ENCODE measurements at places on chromosomes 16 and 17. TPM values are rescaled to one million over a fixed set of nuclear protein-coding genes. Genes with fewer than 3 reads are reported as not detected.
A peak's percentile ranks its signal among the peaks of the same experiment; 100 is the strongest.

GRCh38 chr17:35428229-35428628, 4.1 kb downstream of the SLFN12 start:
- DNase-seq = no peak

DNA sequence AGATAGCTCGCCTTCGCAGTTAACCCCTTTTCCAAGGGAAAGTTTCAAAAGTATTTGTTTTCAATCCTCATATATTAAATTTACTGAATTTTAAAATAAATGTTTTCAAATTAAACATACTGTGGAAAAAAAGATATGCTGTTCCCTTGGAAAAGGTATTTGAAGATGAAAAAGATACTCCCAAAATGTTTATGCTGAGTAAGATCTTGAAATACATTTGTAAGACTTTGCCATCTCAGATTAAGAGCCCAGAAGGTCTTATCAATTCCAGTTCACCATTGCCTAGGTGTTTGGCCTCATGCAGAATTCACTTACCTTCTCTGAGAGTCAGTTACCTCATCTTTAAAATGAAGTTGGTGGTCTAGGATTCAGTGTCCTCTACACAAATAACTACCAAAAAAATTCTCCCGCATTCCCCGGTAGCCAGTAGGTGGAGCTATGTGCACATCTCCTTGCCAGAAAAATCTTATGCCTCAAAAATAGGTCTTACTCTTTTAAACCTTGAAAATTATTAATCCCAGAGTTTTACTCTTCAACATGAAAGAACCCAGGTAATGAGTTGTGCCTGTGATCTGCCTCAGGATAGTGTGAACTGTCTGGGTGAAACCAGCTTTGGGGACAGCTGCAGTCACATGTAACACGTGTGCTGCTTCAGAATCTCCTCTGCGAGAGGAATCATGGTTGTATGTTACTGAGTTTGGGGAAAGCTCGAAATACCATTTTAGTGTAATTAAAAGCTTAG, 178.3 kb downstream of the MRTFB start:
- peak; percentile 71 for DNase-seq

- no peak for DNase-seq
Measured at GRCh38 chr16:87829988-87830672, 39.2 kb downstream of the SLC7A5 start.

- DNase-seq = no peak
Measured at GRCh38 chr17:69962436-69962995, 112.5 kb upstream of the KCNJ16 start.

DNA sequence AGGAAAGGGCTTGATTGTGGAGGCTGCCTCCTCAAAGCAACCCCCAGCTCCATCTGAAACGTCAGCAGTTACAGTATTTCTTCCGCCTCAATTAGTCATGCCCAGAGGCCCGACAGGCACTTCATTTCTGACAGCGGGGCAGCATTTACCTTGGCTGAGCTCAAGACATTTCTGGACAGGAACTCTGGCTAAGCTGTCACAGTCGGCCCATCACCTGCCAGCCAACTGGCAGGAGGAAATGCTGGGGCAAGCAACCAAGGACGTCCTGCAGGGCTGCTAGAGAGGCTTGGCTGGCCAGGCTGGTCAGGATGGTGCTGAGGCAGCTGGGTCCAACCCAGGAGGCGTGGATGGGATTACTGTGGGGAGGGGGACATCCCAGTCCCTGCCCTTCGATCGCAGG, 27.8 kb downstream of the PLXDC1 start:
- DNase-seq = no peak

GRCh38 chr17:19327031-19327783, 35.3 kb downstream of the B9D1 start:
- DNase-seq = no peak

DNA sequence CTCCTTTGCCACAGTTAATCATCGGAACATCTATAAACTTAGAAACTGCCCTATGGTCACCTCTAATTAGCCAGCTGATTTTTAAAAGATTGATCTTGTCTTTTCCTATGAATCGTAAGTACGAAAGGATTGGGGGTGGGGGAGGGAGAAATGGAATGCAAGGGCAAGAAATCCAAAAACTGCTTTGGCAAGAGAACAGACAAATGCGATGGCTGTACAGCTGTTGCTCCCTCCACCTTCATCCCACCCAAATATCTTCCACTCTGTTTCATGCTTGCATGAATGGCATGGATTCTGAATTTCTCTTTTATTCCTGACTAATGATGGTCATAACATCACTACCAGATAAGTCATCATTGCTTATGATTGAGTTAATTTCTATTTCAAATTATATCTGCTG, 165.7 kb downstream of the STX8 start:
- no peak for DNase-seq

GRCh38 chr17:77496401-77496801, 355.6 kb downstream of the SEC14L1 start:
- DNase-seq = no peak

GRCh38 chr17:32277284-32277683, 11.7 kb downstream of the RHBDL3 start:
- no peak for DNase-seq

- DNase-seq = no peak
Measured at GRCh38 chr16:66030036-66030435, 336.5 kb upstream of the CDH5 start.

GRCh38 chr16:65312071-65312470, 190.2 kb upstream of the CDH11 start:
- no peak for DNase-seq

DNA sequence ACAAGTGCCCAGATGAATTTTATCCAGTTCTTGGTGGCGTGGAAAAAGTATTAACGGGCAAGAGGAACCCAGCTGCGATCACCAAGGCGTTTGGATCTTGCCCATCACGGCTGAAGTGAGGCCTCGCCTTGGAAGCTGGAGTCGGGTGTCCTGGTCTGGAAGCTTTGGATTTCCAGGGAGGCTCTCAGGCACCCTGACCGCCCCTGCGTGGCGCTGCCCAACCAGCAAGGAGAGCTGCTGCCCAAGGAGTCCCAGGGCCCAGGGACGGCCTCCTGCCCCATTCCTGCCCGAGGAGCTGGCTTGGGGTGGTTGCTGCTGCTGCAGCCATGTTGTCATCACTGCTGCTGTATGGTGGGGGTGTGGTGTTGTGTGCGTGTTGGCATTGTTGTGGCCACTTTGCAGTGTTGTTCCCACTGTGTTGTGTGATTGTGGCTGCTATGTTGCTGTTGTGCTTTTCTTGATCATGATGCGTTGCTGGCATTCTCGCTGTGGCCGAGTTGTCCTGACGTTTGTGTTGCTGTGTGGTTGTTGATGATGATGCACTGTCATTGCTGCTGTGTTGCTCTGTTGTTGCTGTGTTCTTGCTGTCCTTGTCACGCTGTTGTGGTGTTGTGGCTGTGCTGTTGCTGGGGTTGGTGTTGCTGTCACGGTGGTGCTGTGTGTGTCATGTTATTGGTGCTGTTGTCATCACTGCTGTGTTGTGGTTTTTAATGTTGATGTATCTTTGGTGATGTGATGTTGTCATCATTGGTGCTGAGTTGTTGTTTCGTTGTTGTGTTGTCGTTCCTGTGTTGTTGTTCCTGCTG, 318.8 kb downstream of the C16orf95 start:
- DNase-seq = no peak

DNA sequence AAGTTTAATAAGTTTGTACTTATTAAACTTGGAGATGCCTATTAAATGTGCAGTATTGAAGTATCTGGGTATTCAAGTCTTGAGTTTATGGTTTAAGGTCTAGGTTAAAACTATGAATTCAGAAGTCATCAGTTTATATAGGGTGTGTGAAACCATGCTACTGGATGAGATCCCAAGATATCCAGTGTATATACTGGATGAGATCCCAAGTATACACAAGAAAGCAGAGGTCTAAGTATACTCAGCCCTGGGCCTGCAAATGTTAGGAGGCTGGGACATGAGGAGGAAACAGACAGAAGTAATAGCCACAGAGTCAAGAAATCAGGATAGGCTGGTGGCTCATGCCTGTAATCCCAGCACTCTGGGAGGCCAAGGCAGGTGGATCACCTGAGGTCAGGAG, 194.4 kb upstream of the AXIN2 start:
- no peak for DNase-seq

GRCh38 chr16:84874004-84874435, 54.2 kb downstream of the CRISPLD2 start:
- DNase-seq = no peak

DNA sequence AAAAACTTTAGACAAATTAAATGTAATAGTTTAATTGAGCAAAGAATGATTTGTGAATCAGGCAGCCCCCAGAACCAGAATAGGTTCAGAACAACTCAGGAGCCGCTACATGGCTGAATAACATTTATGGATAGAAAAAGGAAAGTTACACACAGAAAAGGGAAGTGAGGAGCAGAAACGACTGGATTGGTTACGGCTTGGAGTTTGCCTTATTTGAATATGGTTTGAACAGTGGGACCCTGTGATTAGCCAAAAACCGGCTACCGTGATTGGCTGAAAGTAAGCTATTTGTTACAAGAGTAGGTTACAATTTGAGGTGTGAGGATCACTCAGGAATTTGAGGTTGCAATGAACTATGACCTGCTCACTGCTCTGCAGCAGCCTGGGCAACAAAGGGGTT, 1139.8 kb downstream of the CDH11 start:
- no peak for DNase-seq

- DNase-seq = peak; percentile 92
Measured at GRCh38 chr16:67184995-67185650, 1.4 kb upstream of the MATCAP1 start.

GRCh38 chr16:81469710-81470535, 25.3 kb downstream of the CMIP start:
- DNase-seq = no peak

GRCh38 chr17:50026046-50026675, 29.7 kb upstream of the ITGA3 start:
- no peak for DNase-seq

GRCh38 chr16:23930791-23931190, 95.0 kb downstream of the PRKCB start:
- DNase-seq = no peak

DNA sequence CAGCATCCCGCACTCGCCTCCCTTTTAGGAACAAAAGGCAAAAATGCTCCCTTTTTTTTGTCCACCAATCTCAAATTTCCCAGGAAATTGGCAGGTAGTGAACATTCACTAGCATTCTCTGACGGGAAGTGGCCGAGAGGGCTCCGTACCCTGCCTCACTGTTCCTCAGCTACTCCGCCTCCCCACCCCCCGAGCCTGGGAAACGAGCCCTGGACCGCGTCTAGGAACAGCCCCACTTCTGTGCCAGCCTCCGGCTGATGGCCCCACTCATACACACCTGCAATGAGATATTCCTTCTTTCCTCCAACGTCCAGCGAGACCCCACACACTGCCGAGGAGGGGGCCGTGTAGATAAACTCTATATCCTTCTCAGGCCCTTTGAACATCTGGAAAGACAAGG, 30.0 kb upstream of the USP36 start:
- no peak for DNase-seq

SLFN14 gene
- 0.17 TPM for polyA plus RNA-seq

SULT1A2 gene
- 0.21 TPM for polyA plus RNA-seq

TEX14 gene
- polyA plus RNA-seq = 2.9 TPM

FNDC8 gene
- 0.21 TPM for polyA plus RNA-seq

CD300LB gene
- not detected for polyA plus RNA-seq

PVALEF gene
- polyA plus RNA-seq = 0.49 TPM

TMEM235 gene
- polyA plus RNA-seq = 0.11 TPM

ESRP2 gene
- 1.5 TPM for polyA plus RNA-seq

KRT36 gene
- polyA plus RNA-seq = not detected

CAVIN1 gene
- polyA plus RNA-seq = 301 TPM

PPP1R9B gene
- 56.5 TPM for polyA plus RNA-seq

All from muscle of back (tissue), 13 donors.